M059J (cell line): ENCODE measurements at places on chromosomes 6 and 20. TPM values are rescaled to one million over a fixed set of nuclear protein-coding genes. Genes with fewer than 3 reads are reported as not detected.

DNA sequence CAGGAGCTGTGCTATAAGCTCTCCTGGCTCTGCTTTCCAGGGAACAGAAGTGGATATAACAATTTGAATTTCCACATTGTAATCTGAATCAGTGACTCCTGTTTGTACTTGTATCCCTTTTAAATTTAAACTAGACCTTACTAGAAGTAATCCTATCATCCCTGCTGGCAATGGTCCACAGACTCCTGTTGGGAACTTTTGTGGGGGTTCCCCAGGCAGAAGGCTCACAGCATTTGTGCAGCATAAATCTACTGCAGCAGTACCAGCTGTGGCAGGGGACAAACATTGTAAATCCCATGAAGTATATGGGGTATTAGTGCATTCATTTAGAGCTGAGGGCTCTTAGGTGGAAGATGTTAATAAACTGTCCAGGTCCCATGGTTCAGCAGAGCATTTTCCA, 12.0 kb upstream of the PDCD2 start:
- DNase-seq = no peak

- peak; percentile 66 for DNase-seq
These were observed 58.1 kb downstream of the UBE2V1 start for GRCh38 chr20:50054626-50055511.

- DNase-seq = no peak
These were observed 218.4 kb downstream of the CLVS2 start for GRCh38 chr6:123214433-123214832.

DNA sequence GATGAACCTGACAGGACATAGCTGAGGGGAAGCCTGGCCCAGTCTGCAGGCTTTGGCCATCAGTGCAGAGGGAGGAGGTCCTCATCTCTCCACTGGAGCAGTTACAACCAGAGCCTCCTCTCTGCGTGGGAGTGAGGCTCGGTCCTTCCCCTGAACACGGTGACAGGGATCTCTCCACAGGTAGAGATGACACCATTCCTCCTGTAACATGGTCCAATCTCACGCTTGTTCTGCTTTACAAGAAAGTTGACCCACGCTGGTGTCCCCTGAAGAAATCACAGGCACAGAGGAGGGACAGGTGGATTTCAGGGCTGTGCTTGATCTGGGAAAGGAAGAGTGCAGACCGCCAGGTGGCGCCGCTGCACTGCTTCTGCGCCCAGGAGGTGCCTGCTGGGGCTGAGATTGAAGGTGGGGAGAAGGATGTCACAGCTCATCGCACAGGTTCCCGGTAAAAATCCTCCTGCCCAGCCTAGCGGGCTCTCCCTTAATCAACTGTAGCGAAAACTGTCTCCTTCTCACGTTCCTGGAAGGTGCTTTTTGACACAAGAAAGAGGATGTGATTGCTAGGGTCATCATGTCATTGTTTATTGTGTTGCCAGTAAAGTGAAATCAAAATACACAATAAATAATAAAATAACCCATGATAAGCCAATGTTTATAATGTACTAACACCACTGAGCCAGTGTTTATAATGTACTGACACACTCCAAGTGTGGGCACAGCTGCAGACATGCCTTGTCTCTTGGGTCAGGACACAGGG, 20.4 kb downstream of the HLA-G start:
- peak; percentile 69 for DNase-seq

- no peak for DNase-seq
These were observed 32.0 kb upstream of the PCMTD2 start for GRCh38 chr20:64223526-64224067.

DNA sequence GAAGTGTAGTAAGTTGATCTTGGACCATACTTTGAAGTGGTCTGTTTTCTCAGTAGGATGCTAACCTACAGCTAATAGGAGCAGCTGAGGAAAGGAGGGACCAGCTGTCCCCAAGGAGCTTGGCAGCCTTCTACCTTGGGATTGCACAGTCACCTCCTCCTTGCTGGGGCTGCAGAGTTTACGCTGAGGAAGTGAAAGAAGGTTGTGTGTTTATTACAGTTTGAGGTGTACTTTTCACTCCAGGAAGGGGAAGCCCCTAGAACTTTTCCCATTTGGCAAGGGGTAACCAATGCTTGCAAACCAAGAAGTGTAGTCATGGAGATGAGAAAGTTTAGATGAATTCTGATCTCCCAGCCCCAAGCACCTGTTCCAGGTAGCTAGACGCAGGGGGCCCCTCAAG, 58.8 kb downstream of the BMP6 start:
- DNase-seq = no peak

DNA sequence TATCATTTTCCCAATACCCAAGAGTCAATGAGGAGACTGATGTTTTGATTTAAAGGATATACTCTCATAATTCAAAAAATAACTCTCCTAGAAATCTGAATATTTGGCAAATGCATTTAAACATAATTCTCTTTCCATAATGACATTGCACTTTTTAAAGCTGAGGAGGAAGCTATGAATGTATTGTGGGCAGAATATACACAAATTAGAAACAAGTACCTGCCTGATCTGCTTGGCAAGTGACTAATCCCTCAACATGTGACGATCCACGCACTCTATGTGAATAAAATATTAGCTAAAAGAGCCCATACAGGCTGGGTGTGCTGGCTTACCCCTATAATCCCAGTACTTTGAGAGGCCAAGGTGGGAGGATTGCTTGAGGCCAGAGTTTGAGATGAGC, 88.3 kb upstream of the CCDC28A start:
- DNase-seq = no peak

DNA sequence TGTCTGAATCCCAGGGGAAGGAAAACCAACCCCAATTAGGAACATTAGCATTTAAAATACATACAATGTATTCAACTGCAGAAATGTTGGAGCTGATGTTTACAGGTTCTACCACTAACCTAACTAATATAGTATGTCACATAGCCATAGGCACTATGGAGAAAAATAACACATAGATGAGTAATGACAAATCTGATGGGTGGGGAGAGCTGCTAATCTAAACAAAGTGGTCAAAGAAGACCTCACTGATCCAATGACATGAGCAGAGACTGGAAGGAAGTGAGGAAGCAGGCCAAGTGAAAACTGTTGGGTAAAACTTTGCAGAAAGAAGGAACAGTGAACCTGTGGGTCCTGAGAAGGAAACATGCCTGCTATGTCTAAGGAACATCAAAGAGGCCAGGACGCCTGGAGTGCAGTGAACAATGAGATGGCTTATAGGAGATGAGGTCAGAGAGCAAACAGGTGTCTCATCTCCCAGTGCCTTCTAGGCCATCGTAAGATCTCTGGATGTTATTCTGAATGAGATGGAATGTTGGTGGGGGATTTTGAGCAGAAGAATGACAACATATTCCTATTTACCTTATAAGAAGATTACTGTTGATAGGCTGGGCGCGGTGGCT, 135.7 kb downstream of the ALDH8A1 start:
- peak; percentile 92 for DNase-seq

GRCh38 chr6:165846123-165846966, 183.3 kb upstream of the PDE10A start:
- no peak for DNase-seq

GRCh38 chr6:27617700-27618689, 145.1 kb upstream of the ZNF184 start:
- DNase-seq = peak; percentile 77

DNA sequence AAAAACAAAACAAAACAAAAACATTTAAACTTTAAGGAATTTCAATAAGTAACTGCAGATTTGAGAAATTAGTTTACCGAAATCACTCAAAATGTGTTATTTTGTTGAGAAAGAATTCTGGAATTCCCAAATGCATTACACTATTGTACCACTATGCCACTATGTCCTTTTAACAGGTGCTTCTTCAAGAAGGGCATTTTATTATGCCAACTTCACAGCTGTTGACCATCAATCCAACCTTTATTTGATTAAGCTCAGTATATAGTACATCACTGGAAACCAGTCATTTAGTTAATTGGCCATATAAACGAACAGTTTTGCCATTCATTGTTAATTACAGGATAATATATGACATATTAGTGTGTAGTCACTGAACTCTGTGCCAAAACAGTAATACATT, 221.7 kb downstream of the ARHGAP18 start:
- no peak for DNase-seq

DNA sequence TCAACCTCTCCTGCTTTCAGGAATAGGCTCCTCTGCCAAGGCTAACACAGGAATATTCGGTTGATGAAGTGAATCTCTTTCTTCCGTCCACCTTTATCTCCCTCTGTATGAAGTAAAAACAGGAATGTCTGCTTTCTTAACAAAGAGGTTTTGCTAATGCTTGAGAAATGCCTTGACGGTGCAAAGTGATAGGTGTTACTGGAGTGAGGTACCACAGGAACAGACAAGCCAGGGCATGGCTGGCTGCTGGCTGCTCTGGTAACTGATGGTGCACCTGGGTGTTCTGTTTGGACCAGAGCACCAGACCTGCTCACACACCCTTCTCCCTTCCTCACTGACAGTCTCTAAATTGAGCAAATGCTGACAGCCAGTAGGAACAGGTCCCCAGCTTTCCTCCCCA, 174.0 kb upstream of the FBXL4 start:
- no peak for DNase-seq

DNA sequence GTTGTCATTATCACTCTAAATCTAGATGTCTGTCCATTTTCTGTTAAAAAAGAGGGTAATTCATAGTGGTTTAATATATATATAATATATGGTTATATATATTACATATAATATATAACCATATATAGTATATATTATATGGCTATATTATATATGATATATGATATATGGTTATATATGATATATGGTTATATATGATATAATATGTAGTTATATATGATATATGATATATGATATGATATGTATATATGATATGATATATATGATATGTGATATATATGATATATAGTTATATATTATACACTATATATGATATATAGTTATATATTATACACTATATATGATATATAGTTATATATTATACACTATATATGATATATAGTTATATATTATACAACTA, 8.6 kb downstream of the OR2A4 start:
- DNase-seq = no peak

DNA sequence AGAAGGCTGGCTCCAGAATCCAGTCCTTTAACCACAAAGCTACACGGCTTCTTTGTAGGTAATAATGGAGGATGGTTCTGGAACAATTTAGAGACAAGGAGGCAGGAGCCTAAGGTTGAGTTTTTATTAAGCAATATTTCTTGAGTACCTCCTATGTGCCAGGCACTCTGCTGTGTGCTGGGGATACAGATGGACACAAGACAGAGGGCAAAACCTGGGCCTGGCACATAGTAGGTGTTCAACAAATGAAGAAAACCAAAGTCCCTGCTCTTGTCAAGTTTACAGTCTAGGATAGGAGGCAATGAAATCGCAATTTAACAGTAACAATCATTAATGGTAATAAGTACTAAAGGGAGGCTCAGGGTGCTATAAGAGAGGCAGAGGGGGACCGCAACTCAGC, 17.4 kb downstream of the CCM2L start:
- no peak for DNase-seq

DNA sequence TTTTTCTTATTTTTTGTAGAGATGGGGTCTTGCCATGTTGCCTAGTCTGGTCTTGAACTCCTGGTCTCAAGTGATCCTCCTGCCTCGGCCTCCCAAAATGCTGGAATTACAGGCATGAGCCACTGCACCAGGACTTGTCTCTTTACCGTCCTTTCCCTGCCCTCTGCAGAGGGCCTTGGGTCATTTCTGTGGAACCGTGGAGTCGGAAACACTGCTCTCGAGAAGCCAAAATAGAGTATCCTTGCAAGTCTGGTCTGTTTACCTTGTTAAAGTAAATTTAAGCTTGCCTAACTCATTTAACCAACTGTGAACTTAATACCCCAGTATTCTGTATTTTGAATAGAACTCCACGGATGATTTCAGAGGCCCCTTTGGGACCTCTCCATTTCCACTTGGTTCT, 51.4 kb downstream of the KDM1B start:
- no peak for DNase-seq

GRCh38 chr20:17499041-17499440, 32.1 kb downstream of the BFSP1 start:
- peak; percentile 72 for DNase-seq

GRCh38 chr6:74671558-74672025, 534.3 kb downstream of the COL12A1 start:
- DNase-seq = peak; percentile 93

- DNase-seq = no peak
These were observed 12.4 kb upstream of the GDAP1L1 start for GRCh38 chr20:44234566-44235317.

GRCh38 chr6:78614961-78615360, 252.4 kb upstream of the IRAK1BP1 start:
- DNase-seq = no peak

- DNase-seq = no peak
These were observed 16.9 kb downstream of the LRRC1 start for GRCh38 chr6:53811746-53812145.

- peak; percentile 50 for DNase-seq
These were observed 230.8 kb downstream of the FOXA2 start for GRCh38 chr20:22353586-22353985.

DNA sequence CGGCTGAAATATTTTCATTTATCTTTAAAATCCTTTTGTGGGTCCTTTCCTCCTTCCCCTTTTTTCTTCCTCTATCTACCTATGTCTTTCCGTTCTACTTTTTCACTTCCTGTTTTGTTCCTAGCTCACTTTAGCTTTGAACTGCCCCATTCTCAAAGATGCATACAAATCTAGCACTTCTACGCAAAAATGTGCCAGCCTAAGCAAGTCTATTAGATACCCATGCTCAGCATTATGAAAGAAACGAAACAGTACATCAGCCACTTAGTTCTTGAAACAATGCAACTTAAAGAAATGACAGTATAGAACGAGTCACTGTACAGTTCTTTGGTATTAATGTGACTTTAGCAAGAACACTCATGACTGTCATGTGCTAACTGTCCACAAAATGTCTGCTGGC, 47.3 kb upstream of the MARCKS start:
- no peak for DNase-seq

DNA sequence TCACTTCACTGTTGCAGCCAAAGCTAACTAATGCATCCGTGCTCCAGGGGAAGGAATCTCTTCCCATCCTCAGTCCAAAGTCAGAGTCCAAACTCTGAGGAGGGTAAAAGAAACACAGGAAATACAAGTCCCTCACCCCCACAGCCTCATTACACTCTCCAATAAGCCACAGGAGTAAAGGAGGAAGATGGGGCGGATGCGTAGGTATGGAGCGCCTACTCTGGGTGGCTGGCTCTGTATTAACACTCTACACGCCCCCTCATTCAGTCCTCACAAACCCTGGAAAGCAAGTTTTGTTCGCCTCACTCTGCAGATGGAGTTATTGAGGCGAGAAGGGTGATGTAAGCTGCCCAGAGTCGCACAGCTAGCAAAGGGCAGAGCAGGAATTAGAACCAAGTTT, 242.9 kb downstream of the NRN1 start:
- DNase-seq = peak; percentile 48

Gene AURKA
- 191 and 212 TPM in 2 replicates for total RNA-seq

Gene EDN3
- total RNA-seq = not detected in 2 replicates

Gene ANKRD66
- total RNA-seq = not detected in 2 replicates

Gene CCN5
- total RNA-seq = 0.44 TPM in 1 of 2 replicates, not detected in the other

Gene PRKN
- total RNA-seq = 0.07 TPM in 1 of 2 replicates, not detected in the other

Gene KDM1B
- total RNA-seq = 11.1 and 20.5 TPM in 2 replicates

Gene GID8
- total RNA-seq = 40.4 and 53.4 TPM in 2 replicates

Gene PI16
- total RNA-seq = not detected in 2 replicates

Gene CLDN20
- total RNA-seq = not detected in 2 replicates

Gene TSBP1
- total RNA-seq = not detected in 2 replicates

Gene TSPO2
- total RNA-seq = not detected in 2 replicates

Gene LGSN
- total RNA-seq = 0.07 TPM in 1 of 2 replicates, not detected in the other

Gene KCNG1
- total RNA-seq = 2.4 and 4.5 TPM in 2 replicates

Gene MAPK13
- 1.8 and 4.0 TPM in 2 replicates for total RNA-seq

Gene CASS4
- total RNA-seq = 0.15 TPM in 1 of 2 replicates, not detected in the other

Gene HECA
- total RNA-seq = 9.9 and 15.2 TPM in 2 replicates

Gene FHL5
- total RNA-seq = not detected in 2 replicates

Gene KCNK15
- total RNA-seq = not detected in 2 replicates

Gene PRRT1
- total RNA-seq = 0.12 TPM in 1 of 2 replicates, not detected in the other
